ENCODE measurements at places on chromosomes 3 and 15.

DNA sequence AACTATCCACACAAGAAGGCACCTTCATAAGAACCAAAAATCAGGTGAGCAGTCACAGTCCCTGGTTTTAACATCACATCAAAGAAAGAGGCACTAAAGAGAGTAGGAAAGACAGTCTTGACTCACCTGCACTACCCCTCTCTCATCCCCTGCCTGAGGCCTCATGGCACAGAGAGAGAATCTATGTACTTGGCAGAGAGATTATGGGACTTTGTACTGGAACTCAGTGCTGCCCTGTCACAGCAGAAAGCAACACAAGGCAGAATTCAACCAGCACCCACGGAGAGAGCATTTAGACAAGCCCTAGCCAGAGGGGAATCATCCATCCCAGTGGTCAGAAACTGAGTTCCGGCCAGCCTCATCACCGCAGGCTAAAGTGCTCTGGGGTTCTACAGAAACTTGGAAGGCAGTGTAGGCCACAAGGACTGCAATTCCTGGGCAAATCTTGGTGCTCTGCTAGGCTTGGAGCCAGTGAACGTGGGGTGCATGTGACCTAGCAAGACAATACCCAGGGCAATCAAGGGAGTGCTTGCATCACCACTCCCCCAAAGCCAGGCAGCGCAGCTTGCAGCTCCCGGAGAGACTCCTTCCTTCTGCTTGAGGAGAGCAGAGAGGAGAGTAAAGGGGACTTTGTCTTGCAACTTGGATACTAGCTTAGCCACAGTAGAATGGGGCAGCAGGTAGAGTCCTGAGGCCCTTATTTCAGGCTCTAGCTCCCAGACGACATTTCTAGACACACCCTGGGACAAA, 8.5 kb upstream of the RUVBL1 start:
- no peak for DNase-seq

GRCh38 chr3:217948-218347, 21.4 kb downstream of the CHL1 start:
- no peak for DNase-seq

DNA sequence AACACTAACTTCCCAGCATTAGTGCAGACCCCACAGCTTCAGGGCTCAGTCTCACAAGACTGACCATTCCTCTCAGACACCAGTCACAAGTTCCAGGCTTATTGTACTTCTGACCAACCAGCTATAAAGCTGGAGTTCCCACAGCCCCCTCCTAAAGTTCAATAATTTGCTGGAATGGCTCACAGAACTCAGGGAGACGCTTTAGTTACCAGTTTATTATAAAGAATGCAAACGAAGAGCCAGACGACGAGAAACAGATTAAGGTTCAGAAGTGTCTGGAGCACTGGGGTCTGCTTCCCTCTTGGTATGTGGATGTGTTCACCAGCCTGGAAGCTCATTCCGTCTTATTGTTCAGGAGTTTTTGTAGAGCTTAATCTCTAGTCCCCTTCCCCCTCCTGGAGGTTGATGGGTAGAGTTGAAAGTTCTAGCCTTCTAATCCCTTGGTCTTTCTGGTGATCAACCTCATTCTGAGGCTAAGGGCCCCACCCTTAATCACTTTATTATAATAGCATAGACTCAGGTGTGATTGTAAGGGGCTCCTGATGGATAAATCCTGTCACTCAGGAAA, 4.8 kb upstream of the CSRNP1 start:
- DNase-seq: no peak

DNA sequence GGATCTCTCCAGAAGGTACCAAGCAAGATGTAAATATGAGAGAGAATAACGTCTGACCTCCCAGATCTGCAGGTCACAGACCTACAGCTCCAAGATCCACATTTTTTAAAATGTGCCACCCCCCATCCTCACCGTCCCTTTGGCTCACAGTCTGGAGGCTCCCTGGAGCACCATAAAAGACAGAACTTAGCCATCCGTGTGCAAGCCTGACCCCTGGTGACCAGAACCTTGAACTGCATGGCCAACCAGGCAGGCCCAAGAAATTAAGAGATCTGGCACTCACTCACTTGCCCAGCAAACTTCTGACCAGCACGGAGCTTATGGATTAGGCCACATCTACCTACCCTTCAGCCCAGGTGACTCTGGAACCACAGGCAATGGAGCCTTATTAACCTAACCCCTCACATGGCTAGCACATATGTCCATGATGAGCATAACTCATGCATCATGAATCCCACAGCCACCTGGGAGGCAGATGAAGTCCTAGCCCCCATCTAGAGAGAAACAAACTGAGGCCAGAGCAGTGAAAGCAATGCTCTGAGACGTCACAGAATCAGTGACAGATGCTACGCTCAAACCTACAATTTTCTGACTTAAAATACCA, 275.3 kb downstream of the UACA start:
- DNase-seq: peak; percentile 73

GRCh38 chr15:40943764-40944365, 9.4 kb upstream of the CHAC1 start:
- no peak for DNase-seq

GRCh38 chr3:102614021-102614569, 179.3 kb downstream of the ZPLD1 start:
- DNase-seq: no peak

DNA sequence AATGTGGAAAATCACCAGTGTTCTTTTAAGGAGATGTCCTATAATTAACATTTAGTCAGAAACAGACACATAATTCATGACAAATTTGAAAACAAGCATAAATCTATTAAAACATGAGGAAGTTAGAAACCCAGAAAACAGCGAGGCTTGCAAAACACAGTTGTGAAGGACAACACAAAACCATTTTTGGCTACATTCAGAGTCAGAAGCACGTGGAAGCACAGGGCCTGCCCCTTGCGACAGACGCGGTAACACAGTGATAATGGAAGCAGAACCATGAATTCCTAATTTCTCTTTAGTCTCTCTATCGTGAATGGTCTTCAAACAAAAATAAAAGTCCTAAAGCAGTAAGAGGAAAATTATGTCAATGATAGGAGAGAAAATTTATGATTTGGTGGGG, 12.2 kb downstream of the NCEH1 start:
- no peak for DNase-seq

GRCh38 chr15:69104050-69104750, 56.2 kb upstream of the GLCE start:
- DNase-seq: no peak

GRCh38 chr15:40873694-40874561, at the start of gene RHOV:
RHOV (minus strand) TSS chr15:40874234; CDS start chr15:40874139, 95 bp downstream.
- DNase-seq: peak; percentile 46

- DNase-seq: no peak
Observed at GRCh38 chr3:52323526-52324295, 7.6 kb downstream of the DNAH1 start.

DNA sequence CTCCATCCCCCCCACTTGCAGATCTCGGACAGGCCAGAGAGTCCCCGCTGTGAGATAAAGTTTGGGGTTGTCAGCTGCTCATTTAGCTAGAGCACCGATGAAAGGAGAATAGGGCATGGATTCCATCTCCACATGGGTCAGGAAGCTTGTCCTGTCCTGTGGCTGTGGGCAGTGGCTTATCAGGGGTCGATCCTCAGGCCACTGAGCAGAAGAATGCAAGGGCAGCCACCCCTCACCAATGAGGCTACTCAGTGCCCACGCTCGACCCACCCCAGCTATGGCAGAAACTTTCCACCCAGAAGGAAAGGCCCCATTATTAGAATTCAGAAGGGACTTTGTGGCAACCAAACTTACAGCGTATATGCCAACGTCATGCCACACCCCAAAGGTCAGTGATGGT, 43.3 kb downstream of the CPN2 start:
- no peak for DNase-seq

GRCh38 chr3:152026033-152026556, 152.7 kb downstream of the SUCNR1 start:
- DNase-seq: peak; percentile 66

DNA sequence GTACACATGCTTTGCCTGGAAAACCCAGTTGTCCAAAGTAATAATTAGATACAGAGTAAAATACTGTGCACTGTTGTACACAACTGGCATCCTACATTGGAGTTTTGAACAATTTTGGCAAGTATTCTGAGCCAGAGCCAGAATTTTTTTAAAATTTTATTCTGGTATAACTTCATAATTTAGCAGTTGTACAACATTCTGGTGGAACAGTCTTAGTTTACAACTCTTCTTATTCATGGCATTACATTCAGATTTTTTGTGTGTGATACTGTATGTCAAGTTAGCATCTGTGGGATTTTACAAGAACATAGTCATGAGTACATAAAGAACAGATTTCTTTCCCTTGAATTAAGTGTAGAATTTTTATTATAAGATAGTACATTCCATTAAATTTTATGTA, 67.5 kb downstream of the SLC49A4 start:
- DNase-seq: no peak

GRCh38 chr15:101372960-101373525, 78.0 kb upstream of the SNRPA1 start:
- peak; percentile 10 for DNase-seq

GRCh38 chr15:69311319-69311721, 12.6 kb downstream of the PAQR5 start:
- no peak for DNase-seq

DNA sequence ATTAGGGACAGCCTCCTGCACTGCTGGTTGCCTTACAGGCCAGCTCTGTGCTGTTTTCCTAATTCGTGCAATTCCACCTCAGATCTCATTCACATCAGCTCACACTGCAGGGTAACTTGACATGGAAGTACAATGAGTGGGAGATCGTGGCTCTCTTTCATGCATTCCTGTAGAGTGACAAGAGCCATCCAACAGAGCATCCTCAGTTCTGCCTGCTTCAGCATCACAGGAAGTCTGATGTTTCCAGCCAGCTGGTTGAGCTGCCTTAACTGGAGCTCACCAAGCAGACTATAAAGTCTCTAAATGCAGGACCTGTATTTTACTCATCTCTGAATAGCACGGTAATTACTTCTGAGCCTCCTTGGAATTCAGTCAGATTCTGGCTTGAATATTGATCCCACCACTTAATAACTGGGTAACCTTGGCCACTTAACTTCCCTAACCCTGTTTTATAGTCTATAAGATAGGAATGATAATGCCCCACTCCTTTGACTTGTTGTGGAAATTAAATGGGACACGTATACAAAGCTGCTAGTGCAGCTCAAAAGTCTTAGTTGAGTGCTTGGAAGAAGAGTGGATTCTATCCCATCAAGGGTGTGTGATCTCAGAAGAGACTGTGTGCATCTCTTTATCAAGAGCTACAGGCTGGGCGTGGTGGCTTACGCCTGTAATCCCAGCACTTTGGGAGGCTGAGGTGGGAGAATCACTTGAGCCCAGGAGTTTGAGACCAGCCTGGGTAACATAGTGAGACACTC, 1.4 kb upstream of the DIS3L start:
- DNase-seq: peak; percentile 59

GRCh38 chr3:55721716-55722484, 234.8 kb upstream of the WNT5A start:
- DNase-seq: peak; percentile 8

GRCh38 chr3:12444582-12445471, 39.5 kb upstream of the TSEN2 start:
- peak; percentile 69 for DNase-seq

- no peak for DNase-seq
Observed at GRCh38 chr3:184289426-184289938, 9.6 kb upstream of the PSMD2 start.

DNA sequence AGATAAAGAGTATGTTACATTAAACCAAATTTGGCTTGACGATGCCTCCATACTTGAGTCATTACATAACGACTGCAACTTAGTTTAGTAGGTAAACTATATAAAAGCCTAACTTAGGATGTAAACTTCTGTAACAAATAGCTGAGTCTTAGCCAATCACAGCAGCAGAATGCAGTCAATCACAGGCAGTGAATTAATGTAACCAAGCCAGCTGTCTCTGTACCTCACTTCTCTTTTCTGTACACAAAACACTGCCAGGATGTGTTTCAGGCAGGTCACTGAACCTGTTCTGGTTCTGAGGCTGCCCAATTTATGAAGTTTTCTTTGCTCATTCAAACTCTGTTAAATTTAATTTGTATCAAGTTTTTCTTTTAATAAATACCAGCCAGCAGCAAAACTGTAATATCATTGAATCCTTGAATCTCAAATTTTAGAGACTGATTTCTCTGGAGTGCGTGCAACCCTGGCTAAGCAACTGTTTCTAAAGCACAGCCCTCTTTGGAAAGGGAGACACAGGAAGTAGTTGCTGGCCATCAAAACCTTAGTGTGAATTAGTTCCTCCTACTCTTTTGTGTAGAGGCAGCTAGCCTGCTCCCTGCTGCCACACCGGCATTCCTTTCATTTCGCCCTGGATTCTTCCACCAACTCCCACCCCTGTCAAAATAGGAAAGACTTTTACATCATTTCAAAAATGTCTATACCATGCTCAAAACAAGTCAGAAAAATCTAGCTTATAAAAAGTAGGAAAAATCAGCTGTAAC, 15.2 kb downstream of the RFTN1 start:
- no peak for DNase-seq

DNA sequence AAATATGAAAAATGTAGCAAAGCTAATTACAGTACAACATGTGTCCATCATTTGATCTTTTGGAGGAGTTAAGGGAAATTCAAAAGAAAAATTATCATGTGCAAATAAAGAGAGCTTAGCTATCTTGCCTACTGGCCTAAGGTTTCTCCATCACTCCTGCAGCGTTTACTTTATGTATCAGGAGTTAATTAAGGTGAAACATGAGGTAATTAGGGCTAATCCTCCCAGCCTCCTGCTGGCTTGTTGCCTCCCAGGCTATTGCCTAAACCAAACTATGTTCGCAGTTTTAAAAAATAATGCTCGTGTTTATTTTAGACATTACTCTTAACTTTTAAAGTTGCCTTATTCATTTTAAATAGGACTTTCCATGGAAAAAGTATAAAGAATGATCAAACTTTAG, 367.5 kb downstream of the ROBO2 start:
- no peak for DNase-seq

DNA sequence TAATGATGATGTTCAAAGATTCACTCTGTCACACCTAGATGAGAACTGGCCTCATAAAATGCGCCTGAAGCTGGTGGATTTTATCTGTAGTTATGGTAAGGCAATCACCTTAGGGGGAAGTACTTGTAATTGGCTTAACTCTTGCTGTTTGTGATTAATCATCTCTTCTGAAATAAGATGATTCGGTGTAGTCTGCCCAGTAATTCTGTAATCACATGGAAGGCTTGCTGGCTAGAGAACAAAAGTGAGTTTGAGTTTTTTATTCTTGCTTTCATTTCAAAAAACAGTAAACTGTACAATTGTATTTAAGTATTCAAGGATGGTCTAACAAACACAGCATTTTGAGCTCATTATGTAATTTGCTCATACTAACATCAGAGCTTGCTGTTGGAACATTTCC, 72.1 kb downstream of the OTOL1 start:
- DNase-seq: no peak

DNA sequence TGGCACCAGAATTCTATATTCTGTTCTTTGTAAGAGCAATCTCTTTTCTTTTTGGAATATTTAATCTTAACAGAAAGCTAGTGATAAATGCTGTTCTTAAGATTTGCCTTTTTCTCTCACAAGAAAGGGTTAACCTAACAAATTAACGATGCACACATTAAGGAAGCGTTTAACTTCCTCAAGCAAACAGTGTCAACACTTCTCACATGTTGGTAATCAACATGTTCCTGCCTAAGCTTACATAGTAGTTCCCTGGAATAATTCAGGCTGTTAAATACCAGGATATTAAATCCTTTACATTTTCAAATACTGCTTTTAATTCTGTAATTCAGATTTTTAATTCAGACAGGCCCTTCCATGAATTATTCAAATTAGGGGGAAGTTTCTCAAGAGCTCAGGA, 67.4 kb upstream of the RPL35A start:
- DNase-seq: no peak

All from umbilical cord (tissue), 2 donors.